Activated gamma-delta T cell treated with Interleukin-2 at 50 U/mL for 16 hours (primary cell): ENCODE measurements at places on chromosomes 3 and 15.

DNA sequence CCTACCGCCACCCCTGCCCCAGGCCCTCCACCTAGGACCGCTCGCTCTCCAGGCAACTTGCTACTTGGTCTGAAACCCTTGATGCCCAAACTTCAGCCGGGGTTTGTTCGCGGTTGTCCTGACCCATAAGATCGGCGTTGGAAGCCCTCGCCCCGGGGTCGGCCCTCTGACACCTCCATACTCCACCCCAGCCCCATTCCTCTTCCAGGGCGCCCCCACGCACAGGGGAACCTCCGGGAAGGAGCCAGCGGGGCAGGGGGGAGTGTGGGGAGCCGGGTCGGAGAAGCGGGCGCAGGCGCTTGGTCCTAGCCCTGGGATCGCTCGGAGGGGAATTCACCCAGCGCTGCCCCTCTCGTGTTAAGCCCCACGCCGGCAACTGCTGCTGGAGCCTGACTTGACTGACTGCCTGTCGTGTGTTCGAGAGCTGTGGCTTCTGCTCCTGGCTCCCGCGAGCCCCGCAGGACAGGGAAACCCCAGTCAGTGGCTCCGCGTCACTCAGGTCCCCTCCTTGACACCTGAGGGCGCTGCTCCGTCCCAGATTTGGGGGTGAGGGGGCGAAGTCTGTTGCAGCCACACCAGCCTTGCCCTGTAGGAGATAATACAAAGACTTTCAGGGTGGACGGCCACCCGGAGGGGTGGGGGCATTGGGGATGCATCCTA, 675 bp downstream of the RYR3 start:
- DNase-seq = no peak

DNA sequence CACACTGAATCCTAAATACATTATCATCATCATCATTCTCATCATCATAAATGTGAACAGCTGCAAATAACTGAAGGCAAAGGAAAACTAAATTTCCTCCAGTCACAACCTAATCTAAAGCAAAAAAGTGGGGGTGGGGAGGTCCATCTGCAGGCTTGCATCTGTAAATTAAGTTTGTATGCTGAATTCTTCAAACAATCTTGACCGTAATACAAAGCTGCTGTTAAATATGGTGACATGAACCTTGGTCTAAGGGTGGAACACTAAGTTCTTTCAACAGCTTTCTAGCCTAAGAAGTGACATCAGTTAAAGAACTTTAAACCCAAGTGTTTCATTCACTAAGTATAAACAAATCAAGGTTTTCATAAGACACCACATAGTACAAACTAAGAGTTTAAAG, 4.3 kb downstream of the LRRFIP2 start:
- no peak for DNase-seq

DNA sequence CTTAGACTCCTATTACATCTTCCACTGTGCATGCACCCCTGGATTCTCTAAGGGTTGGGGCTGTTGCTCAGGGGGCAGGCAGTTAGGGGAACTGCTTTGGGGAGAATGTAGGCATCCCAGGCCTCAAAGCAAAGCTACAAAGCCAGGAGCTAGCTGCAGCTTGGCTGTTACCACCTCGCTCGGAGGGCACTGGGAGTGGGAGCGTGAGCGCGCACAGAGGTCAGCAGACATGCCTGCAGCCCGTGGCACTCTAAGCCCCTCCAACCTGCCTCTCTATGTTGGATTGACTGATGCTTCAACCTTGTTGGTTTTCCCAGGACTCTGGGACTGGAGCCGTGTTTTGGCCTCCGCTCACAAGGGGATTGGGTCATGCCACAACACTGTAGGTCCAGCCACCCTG, 69.8 kb downstream of the CPN2 start:
- DNase-seq = no peak

DNA sequence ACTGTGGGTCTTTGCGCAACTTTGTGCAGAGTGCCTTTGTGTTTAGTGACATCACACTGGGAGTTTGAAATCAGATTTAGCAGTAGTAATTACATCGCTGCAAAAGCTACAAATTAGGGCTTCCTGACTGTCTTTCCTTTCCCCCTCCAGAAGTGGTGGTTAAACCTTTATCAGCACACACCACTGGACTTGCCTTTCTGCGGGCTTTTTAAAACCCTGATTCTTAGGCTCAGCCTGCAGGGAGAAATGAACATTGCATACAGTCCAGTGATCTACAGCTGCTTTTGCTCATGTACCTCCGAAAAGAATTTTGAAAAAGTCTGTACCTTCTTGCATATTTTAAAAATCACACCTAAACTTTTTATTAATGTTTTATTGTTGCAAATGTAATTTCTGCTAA, 219.7 kb upstream of the NAALADL2 start:
- no peak for DNase-seq

DNA sequence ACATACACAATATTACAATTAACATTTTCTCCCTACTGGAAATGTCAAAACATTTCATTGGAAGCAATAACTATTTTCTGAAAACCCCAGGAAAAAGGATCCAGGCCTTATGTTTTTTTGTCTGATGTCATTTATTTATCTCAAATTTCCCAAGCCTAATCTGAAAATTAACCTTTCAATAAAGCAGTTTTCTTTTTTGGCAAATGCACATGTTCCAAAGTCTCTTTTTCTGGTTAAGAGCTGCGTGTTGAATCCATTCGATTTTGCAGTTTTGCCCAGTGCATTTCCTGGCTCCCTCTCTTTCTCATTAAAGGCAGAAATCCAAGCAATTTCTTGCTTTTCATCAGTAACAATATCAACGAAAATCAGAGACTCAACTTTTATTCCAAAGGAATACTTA, 222.3 kb downstream of the NR1D2 start:
- DNase-seq = no peak

DNA sequence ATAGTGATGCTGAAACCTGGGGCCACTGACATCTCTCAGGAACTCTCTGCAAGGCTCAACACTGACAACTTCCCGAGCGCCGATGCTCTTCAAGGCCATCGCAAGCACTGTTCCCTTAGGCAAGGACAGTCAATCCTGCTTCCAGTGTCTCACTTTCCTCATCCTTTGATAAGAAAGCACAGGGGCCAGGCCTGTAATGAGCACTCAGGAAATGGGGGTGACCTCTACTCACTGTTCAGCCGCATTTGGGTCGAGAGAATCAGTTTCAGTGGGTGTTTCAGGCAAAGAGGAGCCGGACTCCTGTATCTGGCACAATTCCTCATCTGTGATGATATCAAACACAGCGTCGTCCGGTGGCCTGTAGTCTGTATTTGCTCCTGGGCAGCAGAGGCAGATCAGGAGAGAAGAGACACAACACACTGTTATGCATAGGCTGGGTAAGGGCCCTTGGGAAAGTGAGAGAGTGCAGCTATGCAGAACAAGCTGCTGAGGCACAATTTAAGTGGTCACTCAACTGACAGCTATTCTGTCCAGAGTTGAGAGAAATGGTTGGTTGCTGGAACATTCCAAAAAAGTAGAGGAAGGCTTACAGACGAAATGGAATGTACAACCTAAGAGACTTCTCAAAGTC, 11.9 kb downstream of the CXCR6 start:
- DNase-seq = no peak

DNA sequence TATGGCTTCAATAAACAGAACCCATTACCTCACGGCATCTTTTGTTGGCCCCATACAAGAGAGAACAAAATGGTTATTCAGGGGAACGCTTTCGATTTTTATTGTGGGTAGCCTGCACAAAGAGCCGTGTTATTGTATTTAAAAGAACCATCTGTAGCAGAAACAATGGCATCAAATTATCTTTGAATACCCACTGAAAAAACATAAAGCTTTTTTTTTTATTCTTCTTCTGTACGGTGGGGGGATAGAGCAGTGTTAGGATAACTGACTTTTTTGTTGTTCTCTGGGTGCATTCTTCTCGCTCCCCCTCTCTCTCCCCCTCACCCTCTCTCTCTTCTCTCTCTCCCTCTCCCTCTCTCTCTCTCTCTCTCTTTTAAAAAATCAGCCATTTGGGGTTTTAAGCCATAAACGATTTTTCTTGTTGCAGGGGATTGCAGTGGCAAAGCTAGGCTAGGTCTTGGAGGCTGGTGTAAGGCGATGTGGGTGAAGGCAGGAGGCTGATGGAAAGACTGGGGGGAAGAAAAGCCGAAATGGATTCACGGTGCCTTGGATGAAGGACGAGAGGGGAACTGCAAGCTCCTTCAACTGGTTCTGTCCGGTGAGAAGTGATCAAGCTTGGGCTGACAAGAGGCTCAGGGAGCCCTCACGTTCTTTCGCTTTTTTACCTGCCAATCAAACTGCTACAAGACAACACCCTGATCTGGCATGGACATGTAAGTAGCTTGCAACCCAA, 12.4 kb upstream of the SOX2 start:
- DNase-seq = no peak
